Mammary epithelial cell (primary cell): ENCODE measurements at places on chromosomes 5 and 9. TPM values are rescaled to one million over a fixed set of nuclear protein-coding genes. Genes with fewer than 3 reads are reported as not detected.

GRCh38 chr9:127194881-127195713 is 69.5 kb upstream of the GARNL3 start:
- DNase-seq: peak; percentile 54

DNA sequence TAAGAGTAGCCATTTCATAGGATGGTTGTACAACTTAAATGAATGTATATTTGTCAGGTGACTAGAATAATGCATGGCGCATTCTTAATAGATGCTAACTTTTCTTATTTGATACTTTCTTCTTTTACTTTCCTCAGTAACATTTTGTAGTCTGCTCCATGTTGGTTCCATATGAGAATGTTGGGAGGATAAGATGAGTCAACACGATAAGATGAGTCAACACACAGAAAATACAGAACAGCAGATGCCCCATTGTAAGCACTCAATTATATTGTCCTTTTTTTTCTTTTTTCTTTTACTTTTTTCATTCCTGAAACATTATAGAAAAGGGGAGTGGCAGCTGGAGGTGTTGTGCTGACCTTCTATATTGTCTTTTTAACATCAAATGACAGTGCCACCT is 92.3 kb upstream of the SPATA31C2 start:
- DNase-seq: peak; percentile 26

DNA sequence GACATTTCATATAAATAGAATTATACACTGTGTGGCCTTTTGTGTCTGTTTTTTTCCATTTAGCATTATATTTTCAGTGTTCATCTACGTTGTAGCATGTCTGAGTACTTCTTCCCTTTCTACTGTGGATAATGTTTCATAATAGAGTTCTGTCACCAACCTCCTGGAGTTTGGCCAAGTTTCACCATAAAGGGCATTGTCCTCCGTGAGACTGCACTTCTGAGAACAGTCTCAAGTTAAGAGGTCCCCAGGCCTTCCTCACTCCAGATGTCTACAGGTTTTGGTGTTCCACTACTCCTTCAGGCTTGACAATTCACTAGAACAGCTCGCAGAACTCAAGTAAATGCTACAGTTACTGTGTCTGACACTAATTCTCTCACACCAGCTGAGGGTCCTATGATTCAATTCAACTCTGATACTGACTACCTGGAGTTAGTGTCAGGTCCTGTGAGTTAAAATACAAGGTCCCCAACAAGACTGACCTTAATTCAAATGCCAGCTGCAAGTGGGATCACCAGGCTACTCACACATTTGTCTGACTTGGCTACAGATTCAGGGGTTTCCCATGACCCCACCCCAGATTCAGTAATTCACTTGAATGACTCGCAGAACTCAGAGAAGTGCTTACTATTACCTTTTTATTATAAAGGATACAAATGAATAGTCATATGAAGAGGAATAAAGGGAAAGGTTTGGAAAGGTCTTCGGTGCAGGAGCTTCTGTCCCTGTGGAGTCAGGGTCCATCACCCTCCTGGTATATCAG is 31.1 kb downstream of the SLC35A4 start:
- DNase-seq: peak; percentile 27

GRCh38 chr5:67795781-67796477 is 419.6 kb upstream of the PIK3R1 start:
- no peak for DNase-seq

- no peak for DNase-seq
Observed at GRCh38 chr9:29004988-29005387, 1431.7 kb upstream of the C9orf72 start.

- DNase-seq: peak; percentile 94
Observed at GRCh38 chr5:143205386-143205785, 198.1 kb downstream of the NR3C1 start.

DNA sequence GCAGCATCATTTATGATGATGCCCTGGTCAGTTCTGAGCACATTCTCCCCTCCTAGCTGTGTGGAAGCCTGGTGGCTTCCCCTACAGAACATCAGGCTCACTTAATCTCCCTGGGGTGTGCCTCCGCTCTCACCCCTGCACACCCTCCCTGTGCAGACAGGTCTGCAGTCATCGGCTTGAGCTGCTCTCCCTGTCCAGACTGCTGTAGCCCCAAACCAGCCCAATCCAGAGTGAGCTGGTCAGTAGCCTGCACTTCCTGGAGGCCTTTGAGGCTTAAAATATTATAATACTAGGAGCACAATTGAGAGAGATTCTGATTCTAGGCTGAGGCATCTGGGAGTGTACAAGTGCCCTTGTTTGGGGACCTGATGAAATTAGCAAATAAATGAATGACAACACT is 60.2 kb downstream of the PPARGC1B start:
- DNase-seq: no peak

Gene NFIB
- 96.9 TPM for total RNA-seq

Gene GLDC
- total RNA-seq: 1.2 and 1.9 TPM in 2 replicates

Gene GRIA1
- total RNA-seq: under 0.01 TPM

Gene PCDHGA1
- 0.19 and 0.26 TPM in 2 replicates for total RNA-seq
